ENCODE measurements at places on chromosomes 1 and 21.

GRCh38 chr21:44463724-44464123, 8.4 kb downstream of the LRRC3 start:
- DNase-seq = peak; percentile 51

DNA sequence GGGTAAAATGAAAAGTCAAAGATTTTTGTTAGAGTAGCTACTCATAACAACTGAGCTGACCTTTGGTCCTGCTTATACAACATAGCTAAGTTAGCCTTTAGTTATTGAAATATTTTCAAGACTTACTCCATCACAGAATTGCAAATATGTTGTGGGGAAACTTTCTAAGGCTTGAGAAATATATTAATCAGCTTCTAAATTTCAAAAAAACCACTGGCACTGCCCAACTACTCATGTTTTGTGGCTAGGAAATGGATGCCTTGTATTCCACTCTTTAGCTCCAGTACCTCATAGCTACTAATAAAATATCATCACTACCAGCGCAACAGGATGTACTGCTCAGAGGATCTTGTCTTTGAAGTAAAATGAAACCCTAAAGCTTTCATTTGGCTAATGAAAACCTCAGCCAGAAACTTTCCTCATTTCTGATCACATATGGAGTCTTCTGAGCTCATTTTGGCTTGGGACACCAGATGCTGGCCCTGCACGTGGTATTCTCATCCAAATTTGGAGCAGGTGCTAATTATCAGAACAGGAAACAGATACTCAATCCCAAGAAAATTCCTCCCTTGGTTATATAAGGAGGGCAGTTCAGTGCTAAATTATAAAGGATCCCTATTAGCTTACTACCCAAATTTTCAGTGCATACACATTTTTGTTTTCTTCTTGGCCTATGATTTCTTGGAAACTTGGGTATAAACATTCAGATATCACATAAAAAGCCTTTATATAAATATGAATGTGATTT, 690.7 kb downstream of the ADGRL2 start:
- peak; percentile 29 for DNase-seq

DNA sequence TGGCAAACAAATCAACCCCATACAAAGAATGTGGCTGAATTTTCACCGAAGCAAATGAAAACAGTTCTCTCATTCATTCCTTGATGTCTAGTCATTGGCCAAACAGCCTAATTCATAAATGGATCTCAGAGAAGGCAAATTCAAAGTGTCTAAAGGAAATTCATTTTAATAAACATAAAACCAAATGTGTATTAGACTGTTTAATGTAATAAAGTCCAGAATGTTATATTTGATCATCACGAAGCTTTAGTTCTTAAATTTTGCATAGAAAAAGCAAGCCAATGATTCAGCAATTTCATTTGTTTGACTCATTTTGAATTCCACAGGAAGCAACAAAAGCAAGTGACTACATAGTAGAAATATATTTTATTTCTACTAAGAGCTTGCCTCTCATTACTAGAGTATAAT, 379.2 kb upstream of the ADAMTS5 start:
- DNase-seq = no peak

DNA sequence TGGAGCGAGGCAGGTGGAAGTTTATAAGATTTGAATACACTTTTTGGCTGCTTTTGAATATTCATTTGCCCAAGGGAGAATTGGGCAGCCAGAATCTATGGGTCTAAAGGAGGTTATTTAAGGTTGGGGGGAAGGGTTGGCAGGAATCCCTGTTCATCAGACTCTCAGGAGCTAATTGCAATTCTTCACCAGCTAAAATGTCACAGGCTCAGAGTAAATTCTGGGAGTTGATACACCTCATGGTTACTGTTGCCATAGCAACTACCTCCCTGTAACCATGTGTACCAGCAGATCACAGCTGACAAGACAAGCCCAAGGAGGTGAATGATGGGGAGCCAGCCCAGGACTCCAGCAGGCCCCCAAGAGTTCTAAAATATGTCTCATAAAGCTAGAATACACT, 75.5 kb downstream of the CAMK2N1 start:
- DNase-seq = no peak

GRCh38 chr1:1432274-1432950, 3.1 kb upstream of the VWA1 start:
- peak; percentile 86 for DNase-seq

- no peak for DNase-seq
Measured at GRCh38 chr1:30416221-30416820, 307.1 kb downstream of the MATN1 start.

DNA sequence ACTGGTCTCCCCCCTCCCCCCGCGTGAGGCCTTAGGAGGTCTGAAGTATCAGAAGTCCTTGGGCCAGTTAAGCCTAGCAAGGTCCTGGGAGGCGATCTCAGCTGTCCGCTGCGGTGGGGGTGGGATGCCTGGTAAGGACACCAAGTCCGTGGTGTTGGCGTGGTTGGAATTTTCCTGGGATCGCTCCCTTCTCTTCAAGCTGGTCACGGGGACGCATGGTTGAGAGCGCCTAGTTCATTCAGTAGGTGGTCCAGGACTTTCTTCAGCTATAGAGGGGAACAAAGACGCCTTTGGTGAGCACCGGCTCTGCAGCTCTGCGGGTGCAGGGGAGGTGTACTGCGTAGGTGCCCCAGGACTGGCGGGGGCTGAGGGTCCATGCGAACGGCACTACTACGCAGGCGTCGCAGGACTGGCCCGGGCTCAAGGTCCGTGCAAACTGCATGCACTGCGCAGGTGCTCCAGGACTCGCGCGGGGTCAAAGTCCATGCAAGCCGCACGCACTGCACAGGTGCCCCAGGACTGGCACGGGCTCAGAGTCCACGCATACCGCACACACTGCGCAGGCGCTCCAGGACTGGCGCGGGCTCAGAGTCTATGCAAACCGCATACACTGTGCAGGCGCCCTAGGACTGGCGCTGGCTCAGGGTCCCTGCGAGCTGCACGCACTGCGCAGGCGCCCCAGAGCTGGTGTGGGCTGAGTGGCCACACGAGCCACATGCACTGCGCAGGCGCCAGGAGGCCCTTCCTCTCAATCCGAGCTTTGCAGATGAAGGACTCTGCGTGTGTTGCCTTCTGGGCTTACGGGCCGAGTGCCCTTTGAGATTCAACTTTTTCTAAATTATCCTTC, 36.6 kb upstream of the HMGN1 start:
- DNase-seq = peak; percentile 89

- DNase-seq = no peak
Measured at GRCh38 chr1:219201656-219202055, 28.0 kb downstream of the LYPLAL1 start.

- DNase-seq = no peak
Measured at GRCh38 chr1:9798236-9799130, 25.3 kb downstream of the CLSTN1 start.

GRCh38 chr1:3423896-3424611, 30.4 kb upstream of the ARHGEF16 start:
- no peak for DNase-seq

DNA sequence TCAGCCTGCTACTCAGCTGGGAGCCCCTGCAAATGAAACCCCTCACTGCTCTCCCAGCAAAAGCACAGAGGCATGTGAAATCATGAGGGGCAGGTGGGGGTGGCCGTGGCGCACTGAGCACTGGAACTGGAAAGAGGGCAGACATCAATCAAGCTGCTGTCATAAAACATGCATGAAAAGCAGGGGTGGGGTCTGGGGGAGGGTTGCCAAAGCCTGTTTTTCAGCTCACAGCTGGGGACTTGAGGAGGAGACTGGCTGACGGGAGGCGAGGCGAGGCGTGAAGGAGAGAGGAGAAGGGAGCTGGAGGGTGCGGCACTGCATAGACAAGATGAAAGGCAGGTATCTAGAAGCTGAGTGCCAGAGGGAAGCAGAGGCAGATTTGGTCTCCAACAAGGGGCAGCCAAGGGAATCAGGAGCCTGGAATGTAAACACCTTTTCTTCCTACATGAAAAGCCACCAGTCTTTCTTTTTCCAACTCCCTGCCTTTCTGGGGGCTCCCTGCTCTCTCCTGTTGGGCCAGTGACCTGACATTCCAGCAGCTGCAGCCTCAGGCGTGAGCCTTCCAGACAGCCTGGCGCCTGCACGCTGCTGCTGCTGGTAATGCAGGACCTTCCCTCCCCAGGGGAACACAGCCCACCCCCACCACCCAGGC, 87.0 kb downstream of the NMNAT2 start:
- peak; percentile 42 for DNase-seq

DNA sequence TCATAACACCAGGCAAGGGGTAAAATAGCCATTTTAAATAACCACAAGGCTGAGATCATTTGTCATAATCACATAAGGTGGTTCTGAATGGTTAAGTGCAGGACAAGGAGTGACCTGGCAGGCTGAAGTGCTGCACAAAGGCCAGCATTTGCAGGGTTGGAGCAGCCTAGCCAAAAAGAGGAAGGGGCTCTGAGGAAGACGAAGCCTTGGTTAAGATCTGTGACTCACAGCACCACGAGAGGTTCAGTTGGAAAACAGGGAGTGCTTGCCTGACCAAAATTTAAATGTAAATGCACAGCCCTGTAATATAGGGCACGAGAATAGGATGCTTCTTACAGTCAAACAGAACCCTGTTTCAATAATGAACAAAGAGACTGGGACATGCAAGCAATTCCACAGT, 12.1 kb downstream of the ATP5PF start:
- DNase-seq = no peak

- no peak for DNase-seq
Measured at GRCh38 chr1:111468717-111469100, 5.1 kb upstream of the C1orf162 start.

- DNase-seq = no peak
Measured at GRCh38 chr1:156467906-156468305, 32.7 kb downstream of the MEF2D start.

- no peak for DNase-seq
Measured at GRCh38 chr1:195495720-195496635, 1112.3 kb downstream of the KCNT2 start.
